Ammon's horn (tissue), 1 donor: ENCODE measurements at places on chromosomes 5 and 9.

- DNase-seq = no peak
These were observed 20.5 kb downstream of the PPARGC1B start for GRCh38 chr5:149750596-149750995.

DNA sequence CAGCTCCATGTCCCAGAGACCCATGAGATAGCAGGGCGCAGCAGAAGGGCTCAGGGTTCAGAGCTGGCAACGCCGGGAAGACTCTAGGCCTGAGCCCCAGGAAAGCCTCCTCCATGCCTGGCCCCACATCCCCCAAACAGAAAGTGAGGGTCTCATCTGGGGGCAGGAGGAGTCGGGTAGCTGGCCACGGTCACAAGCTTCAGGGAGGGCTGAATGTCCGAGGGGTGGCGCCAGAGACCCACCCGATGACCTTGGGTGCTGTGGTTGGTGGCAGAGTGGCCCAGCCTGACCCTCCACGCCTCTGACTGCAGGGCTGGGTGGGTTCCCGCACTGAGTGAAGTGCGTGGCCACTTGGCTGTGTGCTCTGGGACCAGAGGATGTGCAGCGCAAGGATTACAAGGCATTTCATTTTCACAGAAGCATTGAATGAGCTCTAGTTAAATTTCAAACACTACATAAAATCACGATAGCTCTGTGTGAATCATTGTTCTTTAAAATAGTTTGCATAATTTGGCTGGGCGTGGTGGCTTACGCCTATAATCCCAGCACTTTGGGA lies 3.0 kb downstream of the C8G start:
- DNase-seq = peak; percentile 85

GRCh38 chr5:14884062-14884612 lies 12.6 kb upstream of the ANKH start:
- no peak for DNase-seq

DNA sequence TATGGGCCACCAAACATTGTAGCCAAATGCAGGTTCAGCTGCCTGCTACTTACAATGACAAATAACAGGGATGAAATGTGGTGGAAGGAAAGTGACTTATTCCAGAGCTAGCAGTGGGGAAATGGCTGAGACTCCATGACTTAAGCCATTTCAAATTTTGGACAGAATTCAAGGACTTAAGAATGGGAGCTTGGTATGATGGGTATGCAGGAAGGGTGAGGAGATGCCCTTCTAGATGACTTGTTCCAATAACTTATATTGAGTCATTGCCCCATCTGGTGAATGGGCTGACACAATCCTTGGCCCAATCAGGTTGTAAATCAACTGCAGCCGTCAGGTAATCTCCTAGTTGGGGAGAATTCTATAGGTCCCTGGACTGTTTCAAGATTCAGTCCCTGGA lies 230.7 kb upstream of the SGCD start:
- DNase-seq = no peak

DNA sequence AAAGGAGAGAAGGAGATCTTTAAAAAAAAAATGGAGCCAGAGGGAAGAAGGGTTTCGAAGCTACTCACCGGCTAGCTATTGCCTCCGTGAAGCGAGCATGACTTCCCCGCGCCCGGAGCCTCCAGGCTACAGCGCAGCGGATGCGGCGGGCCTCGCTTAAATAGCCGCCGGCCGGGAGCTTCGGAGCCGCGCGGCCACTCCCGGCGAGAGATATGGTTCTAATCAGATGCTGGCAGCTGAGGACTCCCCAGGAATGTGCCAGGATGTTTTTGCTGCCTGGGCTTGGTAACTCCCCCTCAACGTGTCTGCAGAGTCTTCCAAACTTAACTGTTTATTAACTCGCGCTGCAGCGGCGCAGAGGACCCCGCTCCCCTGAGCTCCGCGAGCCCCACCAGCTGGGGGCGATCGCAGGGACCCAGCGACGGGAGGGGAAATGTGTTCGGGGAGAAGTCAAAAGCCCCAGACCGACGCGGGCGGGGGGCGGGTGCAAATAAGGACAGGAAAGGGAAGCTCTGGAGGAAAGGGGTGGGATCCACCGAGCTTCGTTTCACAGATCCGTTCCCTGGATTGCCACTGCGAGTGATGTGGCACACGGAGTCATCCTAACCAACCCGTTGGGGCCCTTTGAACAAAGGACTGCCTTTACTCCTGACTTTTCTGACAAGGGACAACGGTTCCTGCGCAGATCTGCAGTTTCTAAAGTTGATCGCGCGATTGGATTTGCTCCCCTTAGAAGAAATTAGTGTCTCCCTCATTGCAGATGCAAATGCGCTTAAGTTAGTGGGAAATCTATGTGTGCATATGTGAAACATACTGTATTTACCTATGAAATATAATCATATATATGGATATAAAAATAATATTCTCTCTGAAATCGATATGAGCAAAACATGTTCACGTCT lies at the start of gene DAB2:
DAB2 (minus strand) TSS at position 245 of the 902 bp plus-strand sequence. CDS start 30,660 bp downstream, outside the sequence.
- DNase-seq = peak; percentile 72
